ENCODE measurements at places on chromosomes 1 and 21. TPM values are rescaled to one million over a fixed set of nuclear protein-coding genes. Genes with fewer than 3 reads are reported as not detected.
A peak's percentile ranks its signal among the peaks of the same experiment; 100 is the strongest.

- no peak for DNase-seq
Observed at GRCh38 chr1:219797009-219797408, 131.3 kb downstream of the SLC30A10 start.

- no peak for DNase-seq
Observed at GRCh38 chr1:230567221-230567575, 75.1 kb upstream of the COG2 start.

PRAMEF12 gene
- polyA plus RNA-seq: not detected

DNA sequence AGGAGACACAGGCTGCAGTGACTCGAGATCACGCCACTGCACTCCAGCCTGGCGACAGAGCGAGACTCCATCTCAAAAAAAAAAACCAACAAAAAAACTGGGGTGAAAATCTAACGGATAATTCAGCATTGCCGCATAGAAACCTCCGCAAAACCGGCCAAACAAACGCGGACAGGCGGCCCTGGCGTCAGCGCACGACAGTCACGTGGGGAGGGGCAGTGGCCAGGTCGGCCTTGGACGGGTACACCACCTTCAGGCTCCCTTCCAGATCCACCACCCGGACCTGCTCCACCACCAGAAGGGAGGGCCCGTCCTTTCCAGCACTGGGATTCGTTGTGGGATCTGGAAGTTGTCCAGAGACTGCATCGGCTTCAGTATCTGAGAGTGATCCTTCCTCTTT lies 8.4 kb downstream of the SMIM1 start:
- no peak for DNase-seq

EPS8L3 gene
- 0.56 TPM for polyA plus RNA-seq

GRCh38 chr1:79375352-79375751 lies 368.8 kb upstream of the ADGRL4 start:
- no peak for DNase-seq

EDN2 gene
- polyA plus RNA-seq: 2.1 TPM

DMBX1 gene
- polyA plus RNA-seq: not detected

- no peak for DNase-seq
Observed at GRCh38 chr1:9957726-9958125, 14.5 kb downstream of the NMNAT1 start.

- no peak for DNase-seq
Observed at GRCh38 chr1:43329995-43330751, 7.4 kb upstream of the MPL start.

KRTAP19-3 gene
- polyA plus RNA-seq: not detected

CSMD2 gene
- polyA plus RNA-seq: 1.1 TPM

CELA2A gene
- 0.31 TPM for polyA plus RNA-seq

CYP4X1 gene
- 10.0 TPM for polyA plus RNA-seq

GRCh38 chr1:34444516-34444915 lies 267.8 kb downstream of the C1orf94 start:
- DNase-seq: no peak

DNA sequence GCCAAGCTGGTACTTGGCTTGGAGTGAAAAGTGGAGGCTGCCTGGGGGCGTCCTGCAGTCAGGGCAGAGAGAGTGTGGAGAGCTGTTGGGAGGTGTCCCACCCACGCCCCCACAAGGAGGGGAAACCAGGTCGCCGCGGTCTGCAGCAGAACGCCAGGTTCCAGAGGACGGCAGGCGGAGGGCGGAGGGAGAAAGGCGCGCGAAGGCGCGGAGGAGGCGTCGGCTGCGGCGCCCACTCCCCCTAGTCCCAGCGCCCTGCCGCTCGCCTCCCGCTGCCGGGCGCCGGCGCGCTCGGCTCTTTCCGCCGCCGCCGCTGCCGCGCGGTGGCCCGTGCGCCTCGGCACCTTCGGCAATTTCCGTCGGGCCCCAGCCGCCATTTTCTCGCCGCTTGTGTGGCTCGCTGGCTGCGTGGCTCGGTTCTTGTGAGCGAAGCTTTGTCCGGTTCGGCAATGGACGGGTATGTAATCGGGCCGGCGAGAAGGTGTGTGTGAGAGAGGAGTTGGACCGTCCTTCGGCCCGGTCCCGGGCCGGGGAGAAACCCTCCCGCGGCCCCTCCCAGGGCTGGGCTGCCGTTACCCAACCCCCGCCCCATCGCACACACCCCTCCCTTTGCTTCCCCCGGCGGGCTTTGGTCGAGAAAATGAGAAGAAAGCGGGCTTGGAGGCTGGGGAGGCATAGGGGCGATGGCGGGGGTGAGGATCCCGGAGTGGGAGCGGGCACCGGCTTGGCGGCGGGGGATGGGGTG lies at the start of gene PTBP2:
TSS of gene PTBP2 (plus strand) at position 369 of the 745 bp plus-strand sequence. CDS start at position 450, 81 bp downstream.
- peak; percentile 76 for DNase-seq

GJC2 gene
- polyA plus RNA-seq: 0.71 TPM

CD164L2 gene
- 0.11 TPM for polyA plus RNA-seq

DNA sequence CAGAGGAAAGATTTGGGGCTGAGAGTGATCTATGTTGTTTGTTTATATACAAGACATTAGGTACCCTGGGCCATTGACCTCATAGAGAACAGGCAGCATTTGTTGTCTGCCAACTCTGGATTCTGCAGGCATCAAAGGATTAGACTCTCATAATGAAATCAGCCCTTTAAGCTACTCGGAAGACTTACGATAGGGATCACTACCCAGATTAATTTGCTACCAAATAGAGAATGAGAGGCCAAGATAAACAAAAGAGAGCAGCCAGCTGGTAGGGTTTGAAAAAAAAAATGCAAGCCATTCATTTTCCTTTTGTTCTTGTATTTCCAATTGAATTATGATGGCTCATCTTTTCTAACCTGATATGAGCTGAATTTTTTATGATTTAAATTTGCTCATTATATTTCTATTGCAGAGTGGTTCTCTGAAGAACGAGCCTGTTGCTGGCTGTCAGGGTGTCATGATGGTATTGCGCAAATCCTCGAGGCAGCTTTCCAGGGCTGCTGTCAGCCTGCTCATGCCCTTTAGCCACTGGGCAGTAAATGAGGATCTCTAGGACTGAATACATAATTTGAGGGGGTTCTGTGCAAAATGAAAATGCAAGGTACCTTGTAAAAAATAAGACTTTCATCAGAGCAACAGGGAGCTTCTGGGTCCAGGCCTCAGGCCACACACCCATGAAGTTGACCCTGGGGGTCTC lies 116.4 kb upstream of the KCNJ15 start:
- no peak for DNase-seq

PLCH2 gene
- 1.9 TPM for polyA plus RNA-seq

GRCh38 chr1:209218981-209219380 lies 364.5 kb upstream of the CAMK1G start:
- DNase-seq: no peak

DNA sequence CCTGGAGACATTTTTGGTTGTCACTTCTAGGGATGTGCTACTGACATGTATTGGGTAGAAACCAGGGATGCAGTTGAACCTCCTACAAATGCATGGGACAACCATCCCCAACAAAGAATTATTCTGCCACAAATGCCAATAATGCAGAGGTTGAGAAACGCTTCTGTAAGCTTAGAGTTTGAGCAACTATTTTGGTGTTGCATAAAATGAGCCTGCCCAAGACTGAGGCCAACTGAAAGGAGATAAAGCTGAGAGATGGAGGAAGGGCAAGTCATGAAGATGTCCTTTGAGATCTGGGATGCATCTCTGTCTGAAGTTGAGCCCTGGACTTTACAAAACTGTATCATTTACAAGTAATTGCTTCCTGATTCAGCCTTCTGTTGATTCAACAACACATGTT lies 106.9 kb downstream of the KCNJ15 start:
- no peak for DNase-seq

DNA sequence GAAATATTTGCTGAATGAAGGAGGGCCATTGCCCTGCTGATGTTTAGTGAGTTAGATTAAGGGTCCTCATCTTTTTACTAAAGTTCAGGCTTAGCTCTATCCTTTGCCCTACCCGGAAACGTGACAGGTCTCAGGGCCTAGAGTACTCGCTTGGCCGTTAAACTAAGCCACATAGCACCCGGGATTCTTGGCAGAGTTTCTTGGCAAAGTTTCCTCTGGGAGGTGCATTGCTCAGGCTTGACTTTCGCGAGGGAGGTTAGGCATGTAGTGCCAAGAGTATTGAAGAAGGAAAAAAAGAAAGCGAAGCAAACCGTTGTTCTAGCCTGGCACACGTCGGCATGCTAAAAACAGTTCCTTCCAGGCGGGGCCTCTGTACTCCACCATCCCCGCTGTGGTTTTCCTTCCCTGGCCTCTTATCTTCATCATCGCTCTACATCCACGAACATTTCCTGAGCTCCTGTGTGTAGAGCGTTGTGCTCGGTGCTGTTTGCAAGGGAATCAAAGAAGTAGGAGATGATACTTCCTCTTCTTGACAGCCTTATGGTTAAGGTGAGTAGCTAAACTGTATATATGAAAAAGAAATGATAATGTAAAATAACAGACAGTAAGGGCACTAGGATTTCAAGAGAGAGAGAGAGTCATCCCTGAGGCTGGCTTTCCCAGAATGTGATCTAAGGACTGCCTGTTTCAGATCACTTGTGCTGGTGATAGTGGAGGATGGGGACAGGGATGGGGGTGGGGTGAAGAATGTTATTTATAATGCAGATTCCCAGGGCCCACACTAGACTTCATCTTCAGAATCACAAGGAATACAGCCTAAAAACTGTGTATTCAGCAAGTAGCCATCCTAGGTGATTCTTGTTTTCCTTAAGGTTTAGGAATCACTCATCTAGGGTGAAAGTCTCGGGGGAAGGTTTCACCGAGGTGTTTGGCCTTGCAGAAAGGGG lies 18.8 kb downstream of the RNF220 start:
- DNase-seq: no peak

DNA sequence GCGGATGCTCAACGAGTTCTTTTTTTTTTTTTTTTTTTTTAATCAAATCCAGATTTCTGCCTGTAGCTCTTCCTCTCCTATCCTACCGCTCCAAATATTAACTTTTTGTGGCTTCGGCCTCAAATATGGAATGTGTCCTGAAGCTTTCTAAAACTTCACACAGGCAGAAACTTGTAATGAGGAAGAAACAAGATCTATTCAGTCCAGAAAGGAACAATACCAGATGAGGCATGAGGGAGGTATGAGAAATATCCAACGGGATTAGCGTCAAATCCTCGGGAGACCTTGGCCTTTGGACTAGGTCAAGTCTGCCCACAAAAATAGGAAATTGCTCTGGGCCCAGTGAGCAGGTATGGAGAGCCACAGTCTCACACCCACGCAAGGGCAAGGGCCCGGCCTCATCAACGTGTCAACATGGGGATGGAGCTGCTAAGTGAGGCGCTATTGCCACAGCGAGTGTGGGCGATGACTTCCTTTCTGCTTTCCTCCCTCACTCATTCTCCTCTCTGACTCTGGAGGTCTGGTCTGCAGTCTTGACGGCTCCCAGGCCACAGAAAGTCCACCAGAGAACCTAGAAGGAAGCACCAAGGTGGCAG lies 66.6 kb downstream of the BCAR3 start:
- no peak for DNase-seq

HFM1 gene
- polyA plus RNA-seq: 6.2 TPM

DNA sequence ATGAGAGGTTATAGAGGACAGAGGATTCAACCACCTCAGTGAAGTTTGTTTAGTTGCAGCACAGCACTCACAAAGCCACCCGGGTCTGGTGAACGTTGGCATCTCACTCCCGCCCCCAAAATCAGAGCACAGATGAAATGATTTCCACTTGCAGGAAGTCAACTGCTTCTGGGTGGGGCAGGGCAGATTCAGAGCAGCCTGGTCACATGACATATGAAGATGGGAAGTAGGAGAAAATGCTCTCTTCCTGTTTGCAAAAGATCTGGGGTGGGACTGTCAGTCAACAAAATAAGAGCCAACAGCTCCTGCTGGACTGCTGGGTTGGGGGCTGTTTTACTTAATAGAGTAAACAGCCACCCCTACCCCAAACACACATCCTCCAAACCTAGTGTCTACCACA lies 43.2 kb downstream of the LRRC71 start:
- DNase-seq: no peak

GRCh38 chr1:39695016-39695415 lies 3.8 kb upstream of the HPCAL4 start:
- no peak for DNase-seq

GUCA2A gene
- polyA plus RNA-seq: not detected

- DNase-seq: no peak
Observed at GRCh38 chr1:45585110-45585426, 1.2 kb downstream of the NASP start.

SELENBP1 gene
- 47.0 TPM for polyA plus RNA-seq

DNA sequence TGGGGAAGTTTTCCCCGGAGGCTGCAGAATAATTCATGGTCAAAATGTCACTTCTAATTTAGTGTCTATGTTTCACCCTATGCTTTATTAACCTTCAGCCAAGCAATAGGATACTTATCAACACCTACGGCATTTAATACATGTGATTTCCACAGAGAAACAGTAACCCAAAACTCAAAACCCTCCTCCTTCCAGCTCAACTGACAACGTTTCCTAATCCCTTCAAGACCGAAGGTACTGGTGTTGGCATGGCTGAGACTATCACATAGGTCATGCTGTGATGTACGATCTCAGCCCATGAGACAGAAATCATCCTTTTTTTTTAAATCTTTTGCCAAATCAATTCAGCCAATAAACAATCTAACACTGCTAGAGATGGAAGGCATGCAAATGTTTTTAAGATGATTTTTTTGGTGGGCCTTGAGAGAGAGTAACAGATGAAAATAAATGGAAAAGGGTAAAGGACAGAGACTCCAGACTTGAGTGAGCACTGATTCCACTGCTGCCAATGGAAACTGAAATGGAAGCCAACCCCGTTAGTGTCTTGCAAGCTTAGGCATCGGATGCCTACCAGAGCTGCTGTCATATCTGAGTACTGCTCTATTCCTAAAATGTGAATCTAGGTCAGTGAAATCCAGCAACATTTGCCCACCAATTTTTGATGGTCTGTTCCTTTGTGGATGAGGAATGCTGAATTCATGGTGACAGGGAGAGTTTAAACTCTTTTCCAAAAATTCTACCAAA lies 63.4 kb upstream of the BCL10 start:
- DNase-seq: no peak

DNA sequence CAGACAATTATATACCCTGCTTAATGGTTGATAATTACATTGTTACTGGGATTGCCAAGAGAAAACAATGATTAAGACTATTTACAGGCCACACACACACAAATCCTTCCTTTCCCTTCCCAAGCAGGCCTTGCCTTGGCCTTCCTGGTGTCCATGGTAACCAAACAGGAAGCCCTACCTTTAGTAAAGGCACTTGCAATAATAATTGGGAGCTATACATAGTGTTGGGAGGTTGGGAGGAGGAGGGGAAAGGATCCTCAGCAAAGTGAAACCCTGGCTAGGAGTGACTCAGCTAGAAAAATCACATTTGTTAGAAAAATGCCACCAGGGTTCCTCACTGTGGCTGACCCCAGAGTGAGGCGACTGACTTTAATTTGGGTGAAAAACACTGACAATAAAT lies 122.3 kb upstream of the ADAR start:
- DNase-seq: no peak

- no peak for DNase-seq
Observed at GRCh38 chr1:67256291-67257172, 51.1 kb upstream of the IL12RB2 start.

PSMB2 gene
- 82.0 TPM for polyA plus RNA-seq

DNA sequence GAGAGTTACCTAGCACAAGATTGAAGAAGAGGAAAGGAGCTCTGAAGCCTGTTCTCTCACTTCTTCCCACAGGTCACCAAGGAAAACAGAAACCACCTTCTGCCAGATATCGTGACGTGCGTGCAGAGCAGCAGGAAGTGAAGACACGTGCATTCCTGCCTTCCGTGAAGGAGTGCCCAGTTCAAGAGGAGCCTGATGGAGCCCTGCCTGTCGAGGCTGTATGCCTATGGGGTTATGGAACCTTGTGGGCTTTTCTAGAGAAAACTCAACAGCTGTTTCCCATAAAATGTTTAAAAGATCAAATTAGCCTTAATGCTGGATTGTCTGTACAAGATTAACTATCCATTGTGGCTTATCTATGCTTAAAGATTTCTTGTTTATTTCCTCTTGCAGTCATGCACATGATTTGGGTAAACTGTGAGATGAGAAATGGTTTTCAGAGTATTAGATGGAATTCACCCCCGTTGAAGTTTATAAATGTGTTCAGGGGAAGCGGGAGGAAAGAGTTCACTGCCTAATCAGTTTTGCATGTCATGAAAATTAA lies 27.8 kb downstream of the NTPCR start:
- DNase-seq: no peak

Measured in right renal cortex interstitium (tissue), 3 donors.